ENCODE measurements at places on chromosomes 12 and 14. TPM values are rescaled to one million over a fixed set of nuclear protein-coding genes. Genes with fewer than 3 reads are reported as not detected.

The GLS2 gene
- total RNA-seq = 0.22 TPM

The CLEC7A gene
- not detected for total RNA-seq

The KRT2 gene
- not detected for total RNA-seq

The CAPRIN2 gene
- 25.7 TPM for total RNA-seq

The RFX4 gene
- total RNA-seq = not detected

The IL26 gene
- total RNA-seq = not detected

The OR4N2 gene
- not detected for total RNA-seq

The CCDC91 gene
- 21.4 TPM for total RNA-seq

The BDKRB1 gene
- total RNA-seq = 19.8 TPM

The GALNT9 gene
- 1.2 TPM for total RNA-seq

The SOAT2 gene
- not detected for total RNA-seq

The CISTR gene
- total RNA-seq = not detected

The COPS7A gene
- total RNA-seq = 76.7 TPM

The RAD9B gene
- total RNA-seq = 0.55 TPM

The PROX2 gene
- total RNA-seq = not detected

The MYL2 gene
- not detected for total RNA-seq

The GARIN6 gene
- total RNA-seq = not detected

The AMN gene
- total RNA-seq = 0.22 TPM

The PIK3C2G gene
- total RNA-seq = not detected

The JPH4 gene
- not detected for total RNA-seq

The RD3L gene
- total RNA-seq = not detected

The RBP5 gene
- total RNA-seq = 0.12 TPM

The ITGB7 gene
- 0.77 TPM for total RNA-seq

The RTL1 gene
- under 0.01 TPM for total RNA-seq

The ENDOU gene
- total RNA-seq = under 0.01 TPM

The KLRF1 gene
- not detected for total RNA-seq

The RHNO1 gene
- 20.6 TPM for total RNA-seq

The IL31 gene
- total RNA-seq = not detected

The CRIP2 gene
- 37.4 TPM for total RNA-seq

The ANO4 gene
- total RNA-seq = 5.9 TPM

The CD69 gene
- total RNA-seq = 0.11 TPM

The GLI1 gene
- total RNA-seq = 2.4 TPM

The MYF5 gene
- total RNA-seq = not detected

The SLC10A1 gene
- not detected for total RNA-seq

The CD163L1 gene
- total RNA-seq = under 0.01 TPM

The LIN7A gene
- 3.1 TPM for total RNA-seq

The DEPDC4 gene
- total RNA-seq = 3.2 TPM

The SDR9C7 gene
- not detected for total RNA-seq

The RIN3 gene
- total RNA-seq = 5.6 TPM

The CRACR2A gene
- 8.3 TPM for total RNA-seq

The PTGER2 gene
- 17.5 TPM for total RNA-seq

The ASB2 gene
- total RNA-seq = 1.2 TPM

The CNOT2 gene
- total RNA-seq = 145 TPM

The GMPR2 gene
- total RNA-seq = 69.0 TPM

The TMPRSS12 gene
- total RNA-seq = not detected

The PHLDA1 gene
- total RNA-seq = 75.0 TPM

The PRB2 gene
- total RNA-seq = not detected

The KLRG1 gene
- total RNA-seq = 0.22 TPM

The DTX3 gene
- total RNA-seq = 23.1 TPM
